ENCODE measurements at places on chromosomes 1 and 21.
A peak's percentile ranks its signal among the peaks of the same experiment; 100 is the strongest.

GRCh38 chr1:46520063-46520911 lies 30.7 kb downstream of the DMBX1 start:
- DNase-seq: peak; percentile 19

DNA sequence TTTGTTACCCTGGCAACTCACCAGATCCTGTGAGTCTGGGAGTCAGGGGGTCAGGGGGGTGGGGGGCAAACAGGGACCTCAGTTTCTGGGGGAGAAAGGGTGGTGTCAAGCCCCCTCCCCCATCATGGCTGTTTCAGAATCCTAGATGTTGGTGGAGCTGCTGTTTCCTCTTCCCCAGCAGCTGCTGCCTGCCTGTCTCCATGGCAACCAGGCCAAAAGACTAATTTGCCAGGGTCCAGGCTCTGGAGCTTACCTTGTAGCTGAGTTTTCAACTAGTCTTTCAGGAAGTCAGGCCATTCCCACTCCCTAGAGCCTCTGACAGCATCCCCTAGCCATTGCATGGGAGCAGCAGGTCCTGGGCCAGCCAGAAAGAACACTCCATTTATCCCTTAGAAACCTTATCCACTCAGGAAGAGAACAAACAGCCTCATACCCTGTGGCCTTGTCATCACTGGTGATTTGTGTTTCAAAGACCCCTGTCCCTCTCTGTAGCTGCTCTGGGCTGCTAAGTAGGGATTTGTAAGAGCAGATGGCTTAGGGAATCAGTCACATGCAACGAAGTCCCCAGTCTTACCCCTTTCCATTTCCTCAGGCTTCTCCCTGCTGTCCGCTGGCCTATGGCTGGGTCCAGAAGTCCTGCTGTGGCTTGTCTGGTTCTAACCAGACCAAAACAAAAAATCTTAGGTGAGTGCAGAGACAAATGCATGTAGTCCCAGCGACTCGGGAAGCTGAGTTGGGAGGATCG lies 21.5 kb upstream of the STMN1 start:
- DNase-seq: no peak

DNA sequence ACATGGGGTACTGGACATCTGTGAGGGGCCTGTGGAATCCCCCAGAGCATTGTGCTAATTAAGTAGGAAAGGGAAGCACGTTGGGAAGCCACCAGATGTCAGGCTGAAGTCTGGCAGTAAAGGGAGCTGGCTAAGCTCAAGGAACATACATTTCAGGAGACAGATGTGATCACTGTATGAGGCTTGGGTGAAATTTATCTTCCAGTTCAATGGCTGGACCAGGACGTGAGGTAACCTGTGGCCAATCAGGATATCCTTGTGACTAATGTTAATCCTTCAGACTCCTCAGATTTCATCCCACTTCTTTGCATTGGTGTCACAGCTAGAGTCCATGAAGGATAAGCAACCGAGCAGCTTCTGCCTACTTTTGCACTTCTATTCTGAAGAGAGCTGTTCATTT lies 110.2 kb upstream of the APP start:
- no peak for DNase-seq

DNA sequence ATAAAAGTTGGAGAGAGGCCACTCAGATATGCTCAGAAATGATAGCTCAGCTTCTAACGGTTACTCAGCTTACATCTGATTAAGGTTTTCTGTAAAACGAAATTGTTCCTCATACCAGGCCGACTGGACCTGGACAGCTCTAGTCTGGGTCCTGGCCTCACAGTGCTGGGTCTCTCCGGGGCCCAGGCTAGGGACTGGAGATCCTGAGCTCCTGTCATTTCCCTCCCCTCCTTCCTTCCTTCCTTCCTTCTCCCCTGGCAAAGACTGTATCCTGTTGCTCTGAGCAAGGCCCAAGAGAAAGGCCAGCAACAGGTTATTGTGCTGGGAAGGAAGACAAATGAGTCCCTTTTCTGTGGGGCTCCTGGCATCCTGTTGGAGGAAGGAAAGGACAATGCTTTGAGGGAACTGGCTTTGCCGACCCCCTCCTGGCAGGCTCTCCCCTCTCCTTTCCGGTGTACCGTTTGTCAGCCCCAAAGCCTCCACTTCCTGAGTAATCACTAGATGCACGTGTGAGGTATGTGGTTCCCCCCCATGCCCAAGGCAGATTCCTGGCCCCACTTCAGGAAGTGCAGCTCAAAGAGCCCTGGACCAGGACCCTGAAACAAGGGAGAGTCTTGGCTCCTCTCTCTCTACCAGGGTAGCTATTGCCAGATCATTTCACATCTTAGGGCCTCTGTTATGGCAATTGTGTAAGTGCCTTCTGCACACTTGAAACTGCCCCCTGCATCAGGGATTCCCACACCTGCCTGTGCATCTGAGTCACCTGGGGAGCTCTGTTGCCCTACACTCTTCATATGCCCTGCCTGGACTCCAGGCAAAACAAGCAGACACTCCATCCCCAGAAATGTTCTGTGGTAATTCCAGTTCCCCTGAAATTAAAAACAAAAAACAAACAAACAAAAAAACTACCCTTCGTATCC lies 212.7 kb upstream of the FGGY start:
- no peak for DNase-seq

DNA sequence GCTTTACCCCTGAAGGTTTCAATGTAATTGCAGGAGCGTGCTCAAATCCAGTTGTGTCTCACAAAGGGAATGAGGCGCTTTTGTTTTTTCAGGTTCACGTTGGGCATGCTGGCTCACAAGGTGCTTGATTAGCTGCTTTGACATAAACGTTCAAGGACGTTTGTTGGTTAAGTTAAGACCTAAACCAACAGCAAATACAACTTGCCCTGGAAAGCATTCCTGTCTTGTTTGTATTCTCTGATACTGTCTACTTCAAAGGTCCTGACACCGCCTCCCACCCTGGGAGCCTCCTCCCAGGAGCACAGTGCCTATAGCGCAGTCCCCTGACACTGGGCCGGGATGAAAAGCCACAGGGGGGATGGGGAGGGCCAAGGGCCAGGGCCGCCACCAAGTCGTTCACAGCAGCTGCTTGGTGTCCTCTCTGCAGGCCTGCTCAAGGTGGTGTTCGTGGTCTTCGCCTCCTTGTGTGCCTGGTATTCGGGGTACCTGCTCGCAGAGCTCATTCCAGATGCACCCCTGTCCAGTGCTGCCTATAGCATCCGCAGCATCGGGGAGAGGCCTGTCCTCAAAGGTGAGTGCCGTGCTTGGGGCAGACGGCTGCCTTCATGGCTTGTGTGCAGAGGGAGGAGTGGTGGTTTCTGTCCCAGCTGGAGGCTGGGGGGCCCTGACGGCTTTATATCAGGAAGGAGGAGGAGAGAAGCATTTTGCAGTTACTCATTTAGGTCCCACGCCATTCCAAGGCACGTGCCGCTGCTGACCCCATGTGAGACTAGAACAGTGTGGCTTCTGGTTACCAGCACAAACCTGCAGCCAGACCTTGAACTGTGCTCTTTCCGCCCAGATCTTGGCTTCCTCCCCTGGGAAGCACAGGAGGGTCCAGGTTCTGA lies 6.1 kb downstream of the FAM3B start:
- peak; percentile 86 for DNase-seq
